ENCODE measurements at places on chromosomes 7 and 10.

- no peak overlapping the region for H3K4me3 ChIP-seq
- H3K4me1 ChIP-seq: no peaks in the 10 kb centered on the region
- H3K27me3 ChIP-seq: peaks cover 46% of the 10 kb centered on the region
- H3K27ac ChIP-seq: no peak overlapping the region
- peaks cover 3% of the 10 kb centered on the region for H3K36me3 ChIP-seq
Measured at GRCh38 chr7:158560386-158560785, 27.2 kb downstream of the PTPRN2 start.

GRCh38 chr7:107631588-107632491, 28.8 kb upstream of the SLC26A4 start:
- peaks cover 5% of the 10 kb centered on the region for H3K4me1 ChIP-seq
- no peak for DNase-seq
- no peak overlapping the region for H3K27ac ChIP-seq
- H3K4me3 ChIP-seq: no peak overlapping the region
- H3K27me3 ChIP-seq: peaks cover 11% of the 10 kb centered on the region

- no peaks in the 10 kb centered on the region for H3K27me3 ChIP-seq
- peak overlapping the region; percentile 51 for H3K4me3 ChIP-seq
- DNase-seq: no peak
- peaks cover 89% of the 10 kb centered on the region for H3K4me1 ChIP-seq
- peaks cover 25% of the 10 kb centered on the region for H3K36me3 ChIP-seq
- peak overlapping the region; percentile 93 for H3K27ac ChIP-seq
Measured at GRCh38 chr7:158816995-158817394, 12.3 kb downstream of the ESYT2 start.

GRCh38 chr7:40866601-40867000, 731.8 kb downstream of the SUGCT start:
- no peaks in the 10 kb centered on the region for H3K36me3 ChIP-seq
- no peak overlapping the region for H3K27ac ChIP-seq
- DNase-seq: no peak
- no peak overlapping the region for H3K4me3 ChIP-seq
- no peaks in the 10 kb centered on the region for H3K4me1 ChIP-seq
- no peaks in the 10 kb centered on the region for H3K27me3 ChIP-seq

DNA sequence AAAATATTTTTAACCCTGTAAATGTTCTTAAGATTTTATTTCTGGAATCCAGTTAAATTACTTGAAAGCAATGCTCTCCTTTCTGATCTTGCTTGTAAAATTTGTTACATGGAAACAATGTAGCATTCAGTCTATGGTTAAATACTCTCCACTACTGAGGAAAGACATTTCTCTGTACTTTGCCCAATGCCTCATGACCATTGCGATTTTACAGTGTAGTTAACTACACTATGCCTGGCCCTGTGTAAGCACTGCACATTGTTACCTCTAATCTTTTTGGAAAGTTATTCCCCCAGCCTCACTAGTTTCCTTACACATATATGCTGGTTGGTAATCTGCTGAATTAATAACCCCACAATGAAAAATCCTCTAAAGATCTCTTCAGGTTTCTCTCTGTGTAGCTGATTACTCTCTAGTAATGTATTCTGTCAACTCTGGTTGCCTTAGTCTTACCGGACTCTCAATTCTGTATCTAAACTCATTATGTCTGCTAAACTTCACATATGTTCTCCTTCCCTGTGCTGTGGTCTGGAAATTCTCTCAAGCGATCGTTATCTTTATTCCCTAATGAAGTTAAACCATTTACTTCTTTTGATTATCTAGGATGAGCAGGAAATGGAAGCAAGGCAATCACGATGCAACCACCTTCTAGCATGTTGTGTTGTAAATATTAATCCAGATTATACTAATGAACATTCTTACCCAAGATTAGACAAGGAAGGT, 58.7 kb upstream of the TMEM106B start:
- no peak for DNase-seq
- H3K4me3 ChIP-seq: no peak overlapping the region
- H3K27me3 ChIP-seq: peaks cover 34% of the 10 kb centered on the region
- peaks cover 4% of the 10 kb centered on the region for H3K4me1 ChIP-seq
- no peaks in the 10 kb centered on the region for H3K36me3 ChIP-seq

DNA sequence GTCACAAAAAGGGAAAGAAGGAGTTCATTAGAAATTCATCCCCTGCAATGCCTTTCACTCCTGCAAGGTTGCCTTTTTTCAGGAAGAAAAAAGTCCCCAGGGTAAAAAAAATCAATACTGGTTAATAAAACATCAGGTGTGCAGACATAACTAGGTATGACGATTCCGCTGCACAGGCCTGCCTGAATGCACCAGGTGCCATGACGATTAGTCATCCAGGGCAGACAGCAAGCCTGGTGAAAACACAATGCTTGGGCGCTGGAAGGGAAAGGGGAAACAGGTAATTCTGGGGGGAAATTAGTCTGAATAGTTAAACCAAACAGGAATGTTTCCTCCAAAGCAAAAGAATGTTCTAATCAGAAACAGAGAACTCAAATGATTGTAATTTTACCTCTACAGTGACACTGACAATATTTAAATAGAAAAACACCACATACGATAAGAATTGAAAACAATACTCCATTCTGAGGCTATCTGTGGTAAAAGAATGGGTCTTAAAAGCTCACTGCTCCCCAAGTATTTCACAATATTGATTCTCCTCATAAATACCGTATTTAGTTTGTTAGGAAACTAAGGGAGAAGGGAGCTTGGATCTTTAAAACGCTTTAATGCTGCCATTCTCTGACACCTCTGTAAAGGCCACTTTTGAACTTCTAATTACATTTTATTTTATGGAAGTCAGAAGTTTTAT, 45.2 kb downstream of the VPS41 start:
- no peak for DNase-seq

- no peaks in the 10 kb centered on the region for H3K36me3 ChIP-seq
- H3K4me1 ChIP-seq: peaks cover 4% of the 10 kb centered on the region
- peak overlapping the region; percentile 10 for H3K4me3 ChIP-seq
- DNase-seq: no peak
Measured at GRCh38 chr10:71211053-71211452, 1.3 kb upstream of the UNC5B start.

- H3K36me3 ChIP-seq: no peaks in the 10 kb centered on the region
- no peaks in the 10 kb centered on the region for H3K27me3 ChIP-seq
- peak overlapping the region; percentile 45 for H3K27ac ChIP-seq
- H3K4me1 ChIP-seq: no peaks in the 10 kb centered on the region
- no peak overlapping the region for H3K4me3 ChIP-seq
Measured at GRCh38 chr7:51121036-51121790, 195.4 kb downstream of the COBL start.

DNA sequence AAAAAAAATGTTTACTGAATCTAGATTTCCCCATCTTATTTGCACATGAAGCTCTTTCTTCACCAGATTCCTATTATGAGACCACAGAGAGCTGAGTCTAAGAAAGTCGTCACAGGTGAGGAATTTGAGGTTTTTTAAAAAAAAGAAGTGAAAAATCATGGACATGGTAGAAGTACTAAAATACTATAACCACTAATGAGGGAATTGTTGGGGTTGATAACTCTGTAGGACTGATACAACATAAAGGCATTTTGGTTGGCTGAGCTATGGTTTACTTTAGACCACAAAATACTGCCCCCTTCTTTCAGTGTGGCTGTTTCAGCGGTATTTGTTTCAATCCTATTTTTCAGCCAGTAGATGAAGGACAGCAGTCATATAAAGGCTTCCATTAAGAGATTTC, 1111.3 kb downstream of the TYW1 start:
- H3K27me3 ChIP-seq: no peaks in the 10 kb centered on the region
- no peak overlapping the region for H3K27ac ChIP-seq
- H3K4me3 ChIP-seq: no peak overlapping the region

GRCh38 chr7:2175091-2175490, 57.7 kb downstream of the MAD1L1 start:
- DNase-seq: no peak
- peaks cover 11% of the 10 kb centered on the region for H3K36me3 ChIP-seq
- H3K4me3 ChIP-seq: no peak overlapping the region
- no peaks in the 10 kb centered on the region for H3K27me3 ChIP-seq
- H3K4me1 ChIP-seq: peaks cover 21% of the 10 kb centered on the region
- H3K27ac ChIP-seq: no peak overlapping the region

- no peaks in the 10 kb centered on the region for H3K27me3 ChIP-seq
- H3K27ac ChIP-seq: no peak overlapping the region
- no peaks in the 10 kb centered on the region for H3K4me1 ChIP-seq
- H3K4me3 ChIP-seq: no peak overlapping the region
- no peaks in the 10 kb centered on the region for H3K36me3 ChIP-seq
- DNase-seq: no peak
Measured at GRCh38 chr10:105185161-105185560, 544.1 kb downstream of the SORCS3 start.

- no peak for DNase-seq
- H3K4me1 ChIP-seq: no peaks in the 10 kb centered on the region
- H3K36me3 ChIP-seq: no peaks in the 10 kb centered on the region
Measured at GRCh38 chr7:91266689-91267090, 2.5 kb downstream of the FZD1 start.

DNA sequence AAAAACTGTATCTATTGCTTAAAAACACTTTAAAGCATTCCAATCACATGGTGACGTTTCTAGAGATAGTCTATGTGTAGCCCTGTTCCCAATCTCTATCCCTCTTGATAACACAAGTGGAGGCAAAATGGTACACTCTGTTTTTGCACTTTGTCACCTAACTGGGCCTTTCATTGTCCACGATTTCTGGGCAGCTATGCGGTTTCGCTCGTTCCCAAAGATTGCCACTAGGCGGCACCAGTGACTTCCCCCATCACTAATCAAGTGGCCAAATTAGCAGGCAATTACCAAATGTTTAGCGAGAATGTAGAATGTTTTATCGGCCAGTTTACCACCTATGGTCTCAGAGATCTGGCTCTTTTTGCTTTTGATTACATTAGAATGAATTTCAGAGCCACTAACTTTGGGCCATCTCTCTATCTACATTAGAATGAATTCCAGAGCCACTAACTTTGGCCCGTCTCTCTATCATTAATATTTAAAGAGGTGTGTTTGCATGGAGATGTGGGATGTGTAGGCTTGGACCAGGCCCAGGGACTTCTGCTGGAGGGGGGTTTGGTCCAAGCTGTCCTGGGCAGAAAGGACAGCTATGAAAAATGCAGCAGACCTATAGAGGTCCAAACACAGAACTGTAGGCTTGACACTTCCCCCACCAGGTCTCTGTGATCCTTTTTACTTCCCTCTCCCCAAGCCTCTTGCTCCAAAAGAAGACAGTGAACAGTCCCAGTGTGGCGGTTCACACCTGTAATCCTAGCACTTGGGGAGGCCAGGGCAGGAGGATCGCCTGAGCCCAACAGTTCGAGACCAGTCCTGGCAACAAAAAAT, 90.1 kb downstream of the EPC1 start:
- H3K27ac ChIP-seq: no peak overlapping the region
- peaks cover 6% of the 10 kb centered on the region for H3K4me1 ChIP-seq
- H3K36me3 ChIP-seq: no peaks in the 10 kb centered on the region
- H3K4me3 ChIP-seq: no peak overlapping the region

DNA sequence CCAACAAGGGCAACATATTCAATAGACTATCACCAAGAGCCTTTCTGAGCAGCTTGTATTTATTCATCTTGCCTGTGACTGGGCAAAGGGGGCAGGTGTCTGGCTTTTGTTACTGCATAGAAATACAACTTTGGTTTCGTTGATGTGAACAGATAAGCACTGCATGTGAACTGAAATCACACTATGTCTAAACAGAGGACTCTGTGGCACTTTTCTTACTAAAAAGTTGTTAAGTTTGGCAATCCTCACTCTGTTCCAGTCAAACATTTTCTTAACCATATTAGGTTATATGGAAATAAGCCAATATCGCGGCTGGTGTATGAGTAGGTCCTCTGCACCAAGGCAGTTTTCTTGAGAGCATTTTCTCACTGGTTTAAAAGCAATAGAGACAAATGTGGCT, 48.5 kb downstream of the CALD1 start:
- H3K27ac ChIP-seq: no peak overlapping the region
- no peak overlapping the region for H3K4me3 ChIP-seq
- DNase-seq: no peak
- H3K27me3 ChIP-seq: peaks cover 49% of the 10 kb centered on the region
- no peaks in the 10 kb centered on the region for H3K4me1 ChIP-seq

- no peaks in the 10 kb centered on the region for H3K4me1 ChIP-seq
- H3K4me3 ChIP-seq: no peak overlapping the region
- peaks cover 1% of the 10 kb centered on the region for H3K36me3 ChIP-seq
- no peak for DNase-seq
Measured at GRCh38 chr7:13949445-13949844, 40.0 kb downstream of the ETV1 start.

DNA sequence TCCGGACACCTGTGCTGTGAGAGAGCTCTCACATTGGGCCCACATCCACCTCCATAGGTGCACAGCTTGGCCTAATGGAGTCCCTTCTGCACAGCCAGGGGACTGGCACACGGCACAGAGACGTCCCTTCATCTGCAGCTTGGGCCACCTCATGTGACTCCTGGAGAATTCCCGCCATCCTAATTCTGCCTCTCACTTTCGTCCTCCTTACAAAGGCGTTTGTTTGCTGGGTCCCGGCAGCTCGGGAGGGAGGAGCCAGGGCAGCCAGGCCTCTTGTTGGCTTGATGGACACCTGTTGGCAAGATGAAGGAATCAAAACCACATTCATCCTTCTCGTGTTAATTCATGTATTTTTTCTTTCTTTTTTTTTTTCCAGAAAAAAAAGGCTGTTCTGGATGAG, 30.7 kb upstream of the TTYH3 start:
- no peaks in the 10 kb centered on the region for H3K4me1 ChIP-seq
- no peak overlapping the region for H3K4me3 ChIP-seq
- peaks cover 9% of the 10 kb centered on the region for H3K36me3 ChIP-seq
- no peaks in the 10 kb centered on the region for H3K27me3 ChIP-seq
- DNase-seq: no peak

- DNase-seq: no peak
- H3K27ac ChIP-seq: no peak overlapping the region
- no peaks in the 10 kb centered on the region for H3K4me1 ChIP-seq
- no peaks in the 10 kb centered on the region for H3K36me3 ChIP-seq
- peaks cover 16% of the 10 kb centered on the region for H3K27me3 ChIP-seq
Measured at GRCh38 chr7:87427288-87427687, 48.2 kb downstream of the ABCB4 start.

- H3K27me3 ChIP-seq: no peaks in the 10 kb centered on the region
- peak overlapping the region; percentile 99 for H3K27ac ChIP-seq
- H3K36me3 ChIP-seq: peaks cover 27% of the 10 kb centered on the region
- H3K4me3 ChIP-seq: peak overlapping the region; percentile 90
- DNase-seq: peak; percentile 64
Measured at GRCh38 chr10:35194906-35195305, 68.3 kb downstream of the CREM start.

GRCh38 chr7:109751241-109751640, 1181.6 kb downstream of the DNAJB9 start:
- no peaks in the 10 kb centered on the region for H3K4me1 ChIP-seq
- H3K36me3 ChIP-seq: no peaks in the 10 kb centered on the region
- H3K27me3 ChIP-seq: no peaks in the 10 kb centered on the region
- no peak overlapping the region for H3K27ac ChIP-seq
- no peak overlapping the region for H3K4me3 ChIP-seq
- no peak for DNase-seq

DNA sequence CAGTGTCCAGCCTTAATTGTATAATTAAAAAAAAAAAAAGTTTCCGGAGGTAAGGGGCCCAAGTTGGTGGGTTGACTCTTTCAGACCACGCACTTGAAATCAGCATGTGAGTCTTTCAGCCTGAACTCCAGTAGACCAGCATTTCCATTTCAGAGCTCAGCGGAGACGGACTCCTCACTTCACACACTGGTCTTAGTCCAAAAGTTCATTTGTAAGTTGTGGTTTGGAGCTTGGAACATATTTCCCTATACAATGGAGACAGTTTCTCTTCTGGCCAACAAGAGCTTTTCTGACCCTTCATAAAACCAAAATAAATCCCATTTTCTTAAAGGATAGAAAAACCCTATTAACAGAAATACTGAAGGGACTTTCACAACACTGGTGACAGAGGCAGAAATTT, 41.0 kb downstream of the ATXN7L1 start:
- no peaks in the 10 kb centered on the region for H3K27me3 ChIP-seq
- no peaks in the 10 kb centered on the region for H3K36me3 ChIP-seq
- H3K4me1 ChIP-seq: peaks cover 52% of the 10 kb centered on the region
- H3K27ac ChIP-seq: no peak overlapping the region
- no peak for DNase-seq

Measured in central memory CD8-positive, alpha-beta T cell (primary cell).